ENCODE measurements at places on chromosomes 3 and 15. TPM values are rescaled to one million over a fixed set of nuclear protein-coding genes. Genes with fewer than 3 reads are reported as not detected.

STARD5 gene
- 9.1 TPM for total RNA-seq

GHRL gene
- total RNA-seq, result 2.6 TPM

CYP8B1 gene
- not detected for total RNA-seq

GUCA1C gene
- 0.53 TPM for total RNA-seq

TPM1 gene
- 128 TPM for total RNA-seq

HYAL1 gene
- 5.5 TPM for total RNA-seq

ZNF717 gene
- total RNA-seq, result 31.3 TPM

ITIH1 gene
- total RNA-seq, result not detected

RAB6B gene
- 492 TPM for total RNA-seq

PROK2 gene
- 0.77 TPM for total RNA-seq

SKIC8 gene
- total RNA-seq, result 43.5 TPM

FBXW12 gene
- total RNA-seq, result 1.5 TPM

SENP5 gene
- 57.3 TPM for total RNA-seq

CORO2B gene
- 106 TPM for total RNA-seq

KIF23 gene
- 1.8 TPM for total RNA-seq

GRCh38 chr3:153910387-153910786 lies 210.8 kb upstream of the ARHGEF26 start:
- DNase-seq, result no peak

DNA sequence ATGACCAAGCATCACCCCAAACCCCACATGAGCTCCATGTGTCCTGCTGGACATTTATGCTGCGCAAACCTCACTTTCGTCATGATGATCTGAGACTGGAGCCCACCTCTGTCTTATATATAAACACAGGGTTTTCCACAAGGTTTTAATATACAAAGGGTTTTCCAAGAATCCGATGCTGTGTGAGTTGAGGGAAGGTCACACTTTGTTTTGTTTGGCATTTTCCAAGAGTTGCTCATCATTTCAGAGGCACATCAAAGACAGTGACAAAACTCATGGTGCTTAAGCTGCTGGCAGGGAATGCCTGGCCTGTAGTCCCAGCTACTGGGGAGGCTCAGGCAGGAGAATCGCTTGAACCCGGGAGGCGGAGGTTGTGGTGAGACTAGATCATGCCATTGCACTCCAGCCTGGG lies 20.0 kb downstream of the EFCC1 start:
- no peak for DNase-seq

DNA sequence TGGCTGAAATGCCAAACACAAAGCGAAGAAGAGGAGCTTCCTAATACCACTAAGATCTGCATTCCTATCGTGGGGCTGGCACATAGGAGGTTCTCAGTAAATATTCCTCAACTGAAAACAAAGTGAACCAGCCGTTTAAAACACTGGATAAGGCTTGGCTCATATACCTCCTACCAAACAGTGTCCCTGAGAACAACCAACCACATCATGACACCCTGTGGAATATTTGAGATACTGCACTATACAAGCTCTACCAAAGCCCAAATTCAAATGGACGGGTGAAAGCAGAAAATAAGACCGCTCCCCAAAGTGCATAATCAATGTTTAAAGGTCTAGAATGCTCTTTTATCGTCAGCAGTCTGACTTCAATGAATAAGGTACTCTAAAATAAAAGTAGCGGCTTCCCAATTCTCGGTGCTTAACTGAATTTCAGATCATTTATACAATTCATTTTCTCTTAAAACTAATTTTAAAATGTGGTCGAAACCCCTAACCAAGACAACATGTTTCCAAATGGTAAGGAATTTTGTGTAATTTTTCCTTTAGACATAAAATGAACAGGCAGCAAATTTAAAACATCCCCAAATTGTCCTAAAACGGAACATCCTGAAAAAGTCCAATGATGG lies 425.8 kb downstream of the ERC2 start:
- no peak for DNase-seq

DNA sequence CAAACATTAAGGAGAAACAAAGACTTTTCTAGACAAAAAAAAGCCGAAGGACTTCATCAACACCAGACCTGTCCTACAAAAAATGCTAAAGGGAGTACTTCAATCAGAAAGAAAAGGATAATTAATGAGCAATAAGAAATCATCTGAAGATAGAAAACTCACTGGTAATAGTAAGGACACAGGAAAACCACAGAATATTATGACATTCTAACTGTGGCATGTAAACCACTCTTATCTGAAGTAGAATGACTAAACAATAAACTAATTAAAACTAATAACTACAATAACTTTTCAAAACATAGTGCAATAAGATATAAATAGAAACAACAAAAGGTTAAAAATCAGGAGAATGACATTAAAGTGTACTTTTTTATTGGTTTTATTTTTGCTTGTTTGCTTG lies 584.5 kb upstream of the CCDC54 start:
- DNase-seq, result no peak

GRCh38 chr15:64001148-64001547 lies 45.1 kb downstream of the DAPK2 start:
- no peak for DNase-seq

DNA sequence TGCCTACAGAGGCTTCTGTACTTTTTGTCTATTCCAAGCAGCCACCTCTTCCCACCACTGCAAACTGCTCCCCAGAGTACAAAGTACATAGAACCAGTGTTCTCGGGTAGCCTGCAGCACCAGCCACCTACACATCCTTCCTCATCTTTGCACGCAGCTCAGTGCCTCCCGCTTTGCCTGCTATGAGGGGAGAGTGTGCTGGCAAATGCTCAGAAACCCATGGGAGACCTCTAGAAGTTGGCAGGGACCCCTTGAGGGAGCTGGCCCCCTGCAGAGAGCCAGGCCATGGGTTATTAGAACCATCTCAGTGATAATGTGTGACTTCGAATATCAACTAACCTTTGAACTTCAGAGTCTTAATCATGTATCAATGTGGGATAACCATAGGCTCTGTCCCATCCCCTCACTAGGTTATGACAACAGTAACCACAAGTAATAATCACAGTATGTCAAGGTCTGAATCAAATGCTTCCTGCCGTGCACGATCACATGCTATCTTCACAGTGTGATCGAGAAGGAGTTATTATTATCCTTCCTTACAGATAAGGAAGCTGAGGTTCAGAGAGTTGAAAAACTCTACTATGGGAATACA lies 22.8 kb upstream of the SMAD3 start:
- no peak for DNase-seq

GRCh38 chr3:135271177-135272025 lies 476.3 kb downstream of the EPHB1 start:
- DNase-seq, result no peak

- peak; percentile 82 for DNase-seq
These were observed 924 bp upstream of the SIN3A start for GRCh38 chr15:75452364-75452864.

GRCh38 chr3:112746675-112747280 lies 99.9 kb downstream of the CD200R1L start:
- no peak for DNase-seq

DNA sequence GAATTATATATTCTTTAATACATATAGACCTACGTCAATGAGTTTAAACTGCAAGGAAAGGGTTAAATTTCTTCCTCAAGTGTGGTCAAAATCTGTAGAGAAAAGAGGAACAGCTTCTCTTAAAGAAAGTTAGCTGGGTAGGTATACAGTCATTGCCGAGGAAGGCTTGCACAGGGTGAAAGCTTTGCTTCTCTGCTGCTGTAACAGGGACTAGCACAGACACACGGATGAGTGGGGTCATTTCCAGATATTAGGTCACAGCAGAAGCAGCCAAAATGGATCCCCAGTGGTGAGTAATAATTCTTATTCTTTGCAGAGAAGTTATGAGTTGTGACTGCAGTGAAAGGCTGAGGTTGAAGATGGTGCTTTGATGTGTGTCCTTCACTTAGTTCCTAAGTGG lies at the start of gene CD86:
Gene CD86, plus strand, starts transcription at position 148 of the 400 bp plus-strand sequence. Its CDS starts 128 bp downstream, at position 276.
- no peak for DNase-seq

- no peak for DNase-seq
These were observed 32.5 kb downstream of the PHC3 start for GRCh38 chr3:170149016-170149415.

DNA sequence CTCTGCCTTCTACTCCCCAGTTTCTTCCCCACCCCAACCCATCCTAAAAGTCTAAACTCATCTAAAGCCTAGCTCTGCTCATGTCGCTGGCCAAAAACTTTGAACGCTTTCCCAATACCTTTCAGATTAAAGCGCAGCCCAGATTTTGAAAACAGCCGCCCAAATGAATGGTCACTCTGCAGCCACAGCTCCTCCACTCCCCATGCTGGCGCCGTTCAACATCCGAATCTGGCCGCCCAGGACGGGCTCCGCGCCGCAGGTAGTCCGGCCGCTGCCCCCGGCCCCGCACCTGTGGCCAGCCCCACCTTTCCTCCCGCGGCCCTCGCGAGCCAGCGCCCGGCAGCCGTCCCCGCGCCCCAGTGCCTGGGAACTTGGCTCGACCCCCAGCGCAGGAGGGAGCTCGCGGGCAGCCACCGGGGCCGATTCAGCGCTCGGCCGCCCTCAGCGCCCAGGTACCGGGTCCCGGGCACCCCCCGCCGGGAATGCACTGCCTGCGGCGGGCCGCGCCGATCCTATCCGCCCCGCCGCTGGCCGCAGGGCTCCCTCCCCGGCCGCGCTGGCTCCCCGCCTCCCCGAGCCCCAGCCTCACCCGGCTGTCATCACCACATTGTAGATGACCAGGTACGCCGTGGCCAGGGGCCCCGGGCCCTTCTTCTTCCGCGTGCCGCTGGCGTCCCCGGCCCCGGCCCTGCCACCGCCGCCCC lies 417 bp downstream of the HACD2 start:
- DNase-seq, result peak; percentile 67

GRCh38 chr15:51260202-51260601 lies 78.2 kb downstream of the CYP19A1 start:
- no peak for DNase-seq

- no peak for DNase-seq
These were observed 326.8 kb downstream of the TUSC7 start for GRCh38 chr3:117036259-117036799.

- DNase-seq, result no peak
These were observed 2.2 kb upstream of the HES1 start for GRCh38 chr3:194133661-194134230.

- DNase-seq, result no peak
These were observed 31.3 kb downstream of the DNASE1L3 start for GRCh38 chr3:58179235-58180098.

DNA sequence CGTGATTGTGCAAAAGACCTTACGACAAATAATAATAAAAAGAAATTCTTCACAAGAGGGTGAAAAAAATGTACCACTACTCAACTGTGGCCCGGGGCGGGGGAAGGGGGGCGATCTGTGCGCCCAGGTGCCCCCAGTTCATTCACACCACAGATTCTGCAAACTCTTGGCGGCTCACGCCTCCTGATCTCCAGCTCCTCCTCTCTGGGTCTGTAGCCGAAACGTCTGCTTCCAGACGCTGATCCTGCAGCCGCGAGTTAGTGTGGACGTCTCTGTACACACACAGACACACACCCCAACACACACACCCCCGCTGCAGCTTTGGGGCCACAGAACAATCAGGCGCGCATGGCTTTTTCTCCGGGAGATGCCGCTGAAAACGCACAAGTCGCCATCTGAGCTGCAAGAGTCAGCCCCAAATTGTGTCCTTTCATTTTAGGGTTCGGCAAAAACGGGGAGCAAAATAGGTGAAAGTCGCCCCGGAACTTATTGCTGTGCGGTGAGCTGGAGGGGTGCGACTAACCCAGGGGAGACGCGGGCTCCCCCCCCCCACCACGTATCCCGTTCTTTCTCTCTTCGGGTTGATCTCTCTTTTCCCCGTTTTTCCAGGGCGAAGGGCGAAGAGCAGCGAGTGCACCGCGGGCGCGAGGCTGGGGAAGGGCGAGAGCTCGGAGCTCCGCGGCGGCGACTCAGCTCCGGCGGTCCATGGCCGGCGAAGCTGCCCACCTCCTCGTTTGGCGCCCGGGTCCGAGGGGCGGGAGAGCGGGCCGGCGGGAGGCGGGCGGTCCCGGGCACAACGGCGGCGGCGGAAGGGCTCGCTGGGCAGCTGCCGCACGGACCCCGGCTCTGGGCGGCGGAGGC lies 505 bp upstream of the WNT5A start:
- peak; percentile 55 for DNase-seq

DNA sequence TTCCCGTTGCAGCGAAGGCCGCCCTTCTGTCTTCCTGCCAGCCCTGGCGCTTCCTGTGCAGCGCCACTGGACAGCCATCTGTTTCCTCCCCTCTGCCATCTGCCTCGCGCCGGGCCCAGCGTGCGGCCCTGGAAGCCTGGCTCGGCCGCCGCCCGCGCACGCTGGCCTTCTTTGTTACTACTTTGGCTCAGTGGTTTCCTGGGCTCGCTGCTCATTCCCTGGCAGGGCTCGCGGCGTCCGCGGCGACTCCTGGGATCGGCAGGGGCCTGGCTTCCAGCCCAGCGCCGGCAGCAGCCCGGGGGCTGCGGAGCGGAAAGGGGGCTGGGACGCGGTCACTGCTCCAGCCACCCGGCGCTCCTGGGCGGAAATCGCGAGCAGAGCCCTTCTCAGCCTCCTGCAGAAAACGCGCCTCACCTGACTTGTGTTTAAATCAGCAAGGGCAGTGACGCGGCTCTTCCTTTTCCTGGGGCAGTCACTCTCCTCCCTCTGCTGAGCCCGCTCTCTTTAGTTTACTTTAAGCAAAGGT lies 10.0 kb downstream of the CMTM7 start:
- peak; percentile 91 for DNase-seq

DNA sequence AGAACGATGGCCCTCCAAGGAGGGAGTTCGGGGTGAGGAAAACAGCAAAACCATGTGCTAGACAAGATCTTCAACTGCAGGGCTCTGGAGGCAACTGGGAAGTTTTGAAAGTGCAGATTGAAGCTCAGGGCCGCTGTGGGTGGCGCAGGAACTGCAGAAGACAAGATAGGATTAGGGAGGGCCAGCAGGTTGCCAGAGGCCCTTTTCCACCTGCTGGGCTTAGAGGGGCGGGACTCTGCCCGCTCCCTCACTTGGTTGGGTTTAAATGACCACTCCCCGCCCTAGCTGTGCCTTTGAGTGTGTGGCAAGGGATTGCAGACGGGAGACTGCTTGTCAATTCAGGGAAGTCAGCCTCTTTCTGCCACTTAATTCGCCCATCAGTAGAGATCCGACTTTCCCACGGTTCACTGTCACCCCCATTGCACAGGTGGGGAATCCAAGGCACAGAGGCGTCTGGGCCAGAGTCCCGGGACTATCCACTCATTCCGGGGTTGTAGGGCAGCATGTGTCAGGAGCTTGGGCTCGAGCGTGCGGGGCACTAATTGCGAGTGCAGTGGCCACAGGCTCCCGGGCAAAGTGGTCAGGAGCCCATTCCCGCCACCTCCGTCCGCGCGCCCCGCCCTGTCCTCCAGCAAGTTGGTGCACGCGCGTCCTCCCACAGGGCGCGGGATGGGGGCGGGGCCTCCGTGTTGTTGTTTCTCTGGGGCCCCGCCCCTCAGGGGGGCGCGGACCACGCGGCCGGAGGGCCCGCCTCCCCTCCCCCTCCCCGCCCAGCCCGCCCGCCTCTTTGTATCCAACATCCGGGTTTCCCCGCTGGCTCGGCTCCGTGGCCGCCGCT lies at the start of gene ACVR2B:
Gene ACVR2B, plus strand, starts transcription at position 816 of the 838 bp plus-strand sequence. CDS start 433 bp downstream, outside the sequence.
- DNase-seq, result peak; percentile 86

DNA sequence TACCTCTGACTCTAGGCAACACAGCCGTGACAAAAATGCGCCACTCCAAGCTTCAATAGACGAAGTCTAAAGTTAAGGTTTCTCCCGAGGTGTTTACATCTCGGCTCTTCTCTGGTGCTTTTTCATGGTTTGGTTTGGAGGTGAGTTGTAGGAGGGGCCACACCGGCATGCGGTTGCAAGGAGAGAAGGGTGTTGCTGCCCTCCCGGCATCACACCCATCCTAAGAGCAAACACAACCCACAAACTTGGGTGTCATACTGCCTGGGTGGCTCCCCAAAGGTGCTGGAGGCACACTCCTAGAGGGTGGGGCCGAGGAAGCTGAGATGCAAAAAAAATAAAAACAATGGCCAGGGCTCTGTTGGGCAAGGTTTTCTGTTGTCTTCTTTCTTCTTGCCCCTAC lies 225.2 kb upstream of the ICE2 start:
- no peak for DNase-seq

All from dorsolateral prefrontal cortex (tissue), 122 donors.